ENCODE measurements at places on chromosomes 16 and 17.

DNA sequence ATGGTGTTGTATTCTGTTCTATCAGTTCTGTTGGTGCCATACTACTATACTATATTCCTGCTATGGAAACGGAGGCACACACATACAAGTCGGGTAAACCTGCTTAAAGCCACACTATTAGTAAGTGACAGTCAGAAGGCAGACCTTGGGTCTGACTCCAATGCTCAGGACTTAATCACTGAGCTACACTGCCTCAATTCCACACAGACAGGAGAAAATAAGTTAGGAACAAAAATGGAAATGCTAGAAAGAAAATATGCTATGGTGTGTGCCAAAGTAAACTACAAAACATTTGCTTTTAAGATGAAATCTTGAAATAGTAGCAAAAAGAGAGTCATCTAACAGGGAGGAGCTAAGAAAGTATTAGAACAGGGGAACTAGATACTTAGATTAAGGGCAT is 48.1 kb downstream of the MYO1D start:
- H3K27ac ChIP-seq = peak overlapping the region; percentile 88
- no peak for DNase-seq
- no peaks in the 10 kb centered on the region for H3K36me3 ChIP-seq
- H3K4me3 ChIP-seq = peak overlapping the region; percentile 35
- H3K4me1 ChIP-seq = peaks cover 48% of the 10 kb centered on the region

DNA sequence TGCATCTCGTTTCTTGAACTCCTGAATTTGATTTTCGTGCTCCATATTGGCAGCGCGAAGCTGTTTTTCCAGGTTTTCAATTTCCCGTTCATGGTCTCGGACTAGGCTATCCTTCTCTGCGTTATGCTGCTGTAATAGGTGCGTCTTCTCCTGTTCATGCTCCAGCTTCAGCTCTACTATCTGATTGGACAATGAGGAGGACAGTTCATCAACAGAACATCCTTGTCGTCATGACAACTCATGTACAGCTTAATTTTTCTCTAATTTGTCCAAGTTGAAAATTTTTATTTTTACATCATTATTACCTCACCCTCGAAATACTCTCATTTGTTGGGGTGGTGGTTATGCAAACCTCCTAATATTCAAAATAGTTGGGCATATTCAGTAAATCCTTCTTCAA is 289.8 kb downstream of the CEP112 start:
- H3K36me3 ChIP-seq = no peaks in the 10 kb centered on the region
- H3K4me3 ChIP-seq = no peak overlapping the region
- no peaks in the 10 kb centered on the region for H3K27me3 ChIP-seq
- DNase-seq = no peak

GRCh38 chr16:69114346-69114975 is 9.0 kb downstream of the HAS3 start:
- H3K36me3 ChIP-seq = peaks cover 7% of the 10 kb centered on the region
- no peaks in the 10 kb centered on the region for H3K4me1 ChIP-seq
- no peaks in the 10 kb centered on the region for H3K27me3 ChIP-seq
- no peak for DNase-seq

DNA sequence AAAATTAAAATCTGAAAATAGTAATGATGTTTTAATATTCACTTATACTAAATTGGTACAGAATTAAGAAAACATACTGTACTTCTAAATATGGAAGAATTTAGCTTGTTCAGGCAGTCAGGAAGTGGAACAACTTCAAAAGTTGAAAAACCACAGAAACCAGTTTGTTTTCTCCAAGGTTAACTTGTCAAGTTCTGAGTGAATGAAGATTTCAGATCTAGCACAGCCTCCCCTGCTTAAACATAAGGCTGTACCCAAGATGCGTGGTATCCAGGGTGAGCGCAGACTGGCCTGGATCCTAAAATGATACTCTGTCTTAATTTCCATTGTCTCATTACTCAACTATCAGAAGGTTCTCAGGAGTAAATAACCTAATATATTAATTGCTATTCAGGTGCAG is 730.7 kb upstream of the KIF2B start:
- no peaks in the 10 kb centered on the region for H3K4me1 ChIP-seq
- no peaks in the 10 kb centered on the region for H3K36me3 ChIP-seq
- DNase-seq = no peak

- H3K36me3 ChIP-seq = no peaks in the 10 kb centered on the region
- no peak for DNase-seq
- no peak overlapping the region for H3K4me3 ChIP-seq
- H3K27me3 ChIP-seq = no peaks in the 10 kb centered on the region
- no peak overlapping the region for H3K27ac ChIP-seq
Observed at GRCh38 chr16:6494716-6495115, 837.9 kb upstream of the RBFOX1 start.

GRCh38 chr17:36470499-36470898 is 16.0 kb upstream of the ZNHIT3 start:
- no peaks in the 10 kb centered on the region for H3K4me1 ChIP-seq
- no peak for DNase-seq
- H3K4me3 ChIP-seq = no peak overlapping the region
- H3K27ac ChIP-seq = no peak overlapping the region
- H3K36me3 ChIP-seq = no peaks in the 10 kb centered on the region

GRCh38 chr17:29682987-29683386 is 60.3 kb upstream of the CORO6 start:
- H3K27me3 ChIP-seq = no peaks in the 10 kb centered on the region
- no peaks in the 10 kb centered on the region for H3K36me3 ChIP-seq
- 0 out of 2 replicates have a peak, but pooled peaks cover 4% of the 10 kb centered on the region for H3K4me1 ChIP-seq
- peak overlapping the region; percentile 53 for H3K27ac ChIP-seq
- DNase-seq = no peak
- no peak overlapping the region for H3K4me3 ChIP-seq

- H3K27me3 ChIP-seq = no peaks in the 10 kb centered on the region
- H3K4me3 ChIP-seq = peak overlapping the region; percentile 91
- H3K36me3 ChIP-seq = peaks cover 10% of the 10 kb centered on the region
- H3K4me1 ChIP-seq = peaks cover 5% of the 10 kb centered on the region
Observed at GRCh38 chr16:31700530-31701388, 172.8 kb upstream of the ZNF267 start.

DNA sequence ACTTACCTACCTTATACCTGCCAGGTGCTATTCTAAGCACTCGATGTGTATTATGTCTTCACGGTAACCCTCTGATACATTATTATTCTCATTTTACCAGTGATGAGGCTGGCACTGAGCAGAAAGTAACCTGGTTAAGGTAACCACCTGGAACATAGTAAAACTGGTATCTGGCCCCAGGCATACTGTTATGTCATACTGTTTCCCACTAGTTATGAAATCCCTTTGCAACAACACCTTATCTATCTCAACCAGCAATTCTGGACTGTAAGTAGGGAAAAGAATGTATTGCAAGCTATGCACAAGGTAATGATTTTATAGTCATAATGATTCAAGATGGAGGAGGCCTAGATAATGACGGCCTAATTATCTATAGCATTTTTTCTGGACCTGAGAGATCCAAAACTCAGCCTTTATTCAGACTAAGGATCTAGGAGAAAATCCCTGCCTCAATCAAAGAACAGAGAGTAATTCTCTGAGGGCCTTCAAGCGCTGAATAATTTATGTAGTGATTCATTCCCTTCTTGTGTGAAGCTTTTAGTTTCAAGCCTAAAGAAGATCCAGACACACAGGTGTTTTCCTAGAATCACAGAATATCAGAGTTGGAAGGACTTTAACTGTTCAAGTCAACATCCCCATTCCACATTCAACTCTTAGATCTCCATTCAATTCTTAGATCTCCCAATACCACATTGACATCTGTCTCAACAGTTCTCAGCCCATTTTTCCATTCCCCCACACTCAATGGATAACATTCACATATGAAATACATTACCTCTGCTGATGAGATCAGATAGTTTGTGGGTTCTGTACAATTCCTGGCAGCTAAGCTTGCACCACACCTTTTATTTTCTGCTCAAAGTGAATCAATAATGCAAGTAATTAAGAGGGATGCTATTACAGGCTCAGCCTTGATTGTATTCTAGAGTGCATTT is 14.9 kb upstream of the MMD start:
- DNase-seq = no peak
- peak overlapping the region; percentile 72 for H3K27ac ChIP-seq
- H3K4me3 ChIP-seq = peak overlapping the region; percentile 36
- H3K27me3 ChIP-seq = no peaks in the 10 kb centered on the region
- H3K36me3 ChIP-seq = no peaks in the 10 kb centered on the region
- H3K4me1 ChIP-seq = peaks cover 23% of the 10 kb centered on the region

DNA sequence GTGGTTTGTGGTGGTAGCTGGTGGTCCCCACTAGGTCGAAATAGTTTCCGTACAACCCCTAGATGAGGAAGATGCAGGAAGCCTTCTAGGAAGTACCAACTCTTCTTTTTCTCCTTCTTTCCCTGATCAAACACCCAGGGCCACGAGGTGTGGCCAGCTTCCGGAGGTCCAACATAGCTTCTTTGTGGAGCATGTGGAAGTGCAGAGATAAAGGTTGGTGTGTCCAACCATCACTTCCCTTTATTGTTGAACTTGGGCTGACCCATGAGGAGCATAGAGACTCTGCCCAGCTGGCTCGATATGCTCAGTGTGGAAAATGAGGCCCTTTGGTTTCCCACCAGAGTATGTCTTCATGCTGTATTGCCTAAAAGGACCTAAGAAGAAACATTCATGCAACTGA is 6.3 kb upstream of the RGS9 start:
- H3K27ac ChIP-seq = no peak overlapping the region
- no peaks in the 10 kb centered on the region for H3K27me3 ChIP-seq
- no peaks in the 10 kb centered on the region for H3K36me3 ChIP-seq
- no peak for DNase-seq

- H3K36me3 ChIP-seq = no peaks in the 10 kb centered on the region
- no peak overlapping the region for H3K27ac ChIP-seq
- H3K27me3 ChIP-seq = no peaks in the 10 kb centered on the region
- H3K4me3 ChIP-seq = no peak overlapping the region
- no peak for DNase-seq
Observed at GRCh38 chr17:13933441-13934276, 135.6 kb upstream of the COX10 start.

DNA sequence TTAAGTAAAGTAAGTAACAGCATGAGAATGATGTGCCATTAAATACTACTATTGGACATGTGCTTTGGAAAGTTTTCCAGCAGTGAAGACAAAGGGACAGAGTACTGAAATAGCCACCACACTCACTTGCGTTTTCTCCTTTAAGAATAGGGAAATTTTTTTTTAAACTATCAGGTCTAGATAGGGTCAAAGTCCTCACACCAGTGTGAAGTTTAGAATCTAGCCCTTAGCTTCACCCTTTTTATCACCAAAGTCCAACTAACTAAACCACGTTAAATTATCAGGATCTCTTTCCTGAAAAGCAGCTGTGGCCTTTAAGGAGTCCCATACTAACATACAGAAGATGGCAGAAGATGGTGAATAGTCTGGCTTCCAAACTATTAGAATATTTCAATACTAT is 180.9 kb downstream of the ZNF18 start:
- H3K36me3 ChIP-seq = no peaks in the 10 kb centered on the region
- H3K4me3 ChIP-seq = no peak overlapping the region
- H3K27me3 ChIP-seq = no peaks in the 10 kb centered on the region
- DNase-seq = no peak
- no peak overlapping the region for H3K27ac ChIP-seq

DNA sequence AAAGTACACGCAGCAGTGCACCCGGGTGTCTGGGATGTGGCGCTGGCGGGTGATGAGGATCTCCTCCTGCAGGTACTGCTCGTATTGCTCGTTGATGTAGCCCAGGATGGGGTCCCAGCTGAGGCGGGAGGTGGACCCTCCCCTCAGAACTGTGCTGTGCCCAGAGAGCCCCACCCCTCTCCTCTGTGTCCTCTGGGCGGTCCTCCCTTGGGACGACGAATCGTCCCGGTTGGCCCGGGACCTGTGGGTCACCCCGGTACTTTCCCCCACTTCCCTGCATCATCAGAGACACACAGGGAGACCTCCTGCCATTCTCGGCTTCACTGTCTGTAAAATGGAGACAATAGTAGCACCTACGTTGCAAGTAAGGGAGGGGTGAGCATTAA is 4.2 kb downstream of the SEPTIN12 start:
- H3K36me3 ChIP-seq = no peaks in the 10 kb centered on the region
- H3K4me3 ChIP-seq = no peak overlapping the region
- no peak overlapping the region for H3K27ac ChIP-seq
- DNase-seq = no peak
- H3K27me3 ChIP-seq = no peaks in the 10 kb centered on the region

DNA sequence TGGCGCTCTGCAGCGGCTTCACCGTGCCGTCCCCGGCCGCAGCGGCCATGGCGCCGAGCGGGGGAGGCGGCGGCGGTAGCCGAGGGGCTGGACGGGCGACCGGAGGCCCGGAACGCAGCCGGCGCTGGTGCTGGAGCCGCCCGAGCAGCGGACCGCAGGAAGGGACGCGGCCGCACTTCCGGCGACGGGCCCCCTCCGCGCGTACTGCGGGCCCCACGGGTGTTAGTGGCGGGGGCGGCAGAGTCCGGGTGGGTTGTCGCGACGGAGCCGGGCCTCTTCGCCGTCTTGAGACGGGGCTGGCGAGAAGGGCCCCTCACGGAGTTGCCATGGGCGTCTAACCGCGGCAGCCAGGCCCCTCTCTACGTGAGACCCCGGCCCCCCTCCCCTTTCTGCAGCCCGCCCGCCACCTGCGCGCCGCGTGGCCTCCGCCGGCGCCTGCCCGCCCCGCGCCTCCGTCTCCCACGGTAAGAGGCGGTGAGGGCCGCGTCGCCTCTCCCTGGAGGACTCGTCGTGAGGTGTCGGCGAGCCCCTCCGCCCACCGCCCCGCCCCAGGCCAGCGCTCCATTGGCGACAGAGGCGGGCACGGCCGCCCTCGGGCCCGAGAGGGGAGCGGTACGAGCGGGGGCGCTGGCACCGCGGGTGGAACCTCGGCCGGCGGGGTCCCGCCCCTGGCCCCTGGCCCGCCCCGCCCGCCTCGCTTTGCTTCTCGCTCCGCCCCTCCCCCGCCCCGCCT is at the start of the genes VPS9D1 and ZNF276:
VPS9D1 (minus strand) TSS at position 86 of the 733 bp plus-strand sequence; CDS start at position 49, 37 bp downstream.
ZNF276 (plus strand) TSS at position 725 of the 733 bp plus-strand sequence. CDS start 104 bp downstream, outside the sequence.
- peak within 1 kb of the TSS; percentile 93 for H3K4me3 ChIP-seq
- no peaks in the 10 kb centered on the region for H3K27me3 ChIP-seq
- H3K36me3 ChIP-seq = peaks cover 7% of the 10 kb centered on the region

- no peak overlapping the region for H3K27ac ChIP-seq
- no peaks in the 10 kb centered on the region for H3K36me3 ChIP-seq
- no peaks in the 10 kb centered on the region for H3K4me1 ChIP-seq
Observed at GRCh38 chr16:22813223-22813947, 577 bp upstream of the HS3ST2 start.

DNA sequence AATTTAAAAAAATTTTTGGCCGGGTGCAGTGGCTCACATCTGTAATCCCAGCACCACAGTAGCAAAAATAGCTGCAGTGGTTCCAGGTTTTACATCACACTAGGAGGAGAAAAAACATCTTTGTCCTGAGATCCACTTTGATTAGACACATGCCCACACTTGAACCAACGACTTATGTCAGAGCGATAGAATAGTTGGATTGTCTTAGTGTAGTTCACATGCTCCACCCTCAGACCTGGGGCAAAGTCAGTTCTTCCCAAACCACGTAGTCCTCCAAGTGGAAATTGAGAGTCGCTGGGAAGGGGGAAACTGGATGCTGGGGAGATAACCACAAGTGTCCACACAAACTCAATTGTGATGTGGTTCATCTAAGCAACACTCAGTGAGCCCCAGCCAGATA is 11.4 kb upstream of the ITGAM start:
- H3K27ac ChIP-seq = no peak overlapping the region
- no peaks in the 10 kb centered on the region for H3K27me3 ChIP-seq
- H3K4me1 ChIP-seq = peaks cover 8% of the 10 kb centered on the region

GRCh38 chr16:24077966-24078365 is 178.2 kb upstream of the CACNG3 start:
- H3K4me1 ChIP-seq = peaks cover 13% of the 10 kb centered on the region
- DNase-seq = no peak
- H3K4me3 ChIP-seq = no peak overlapping the region
- no peak overlapping the region for H3K27ac ChIP-seq
